ENCODE measurements at places on chromosomes 5 and 9.
A peak's percentile ranks its signal among the peaks of the same experiment; 100 is the strongest.

GRCh38 chr5:38697013-38697412 lies 140.6 kb upstream of the LIFR start:
- DNase-seq = no peak

GRCh38 chr5:131163276-131164119 lies 1.6 kb downstream of the HINT1 start:
- DNase-seq = no peak

DNA sequence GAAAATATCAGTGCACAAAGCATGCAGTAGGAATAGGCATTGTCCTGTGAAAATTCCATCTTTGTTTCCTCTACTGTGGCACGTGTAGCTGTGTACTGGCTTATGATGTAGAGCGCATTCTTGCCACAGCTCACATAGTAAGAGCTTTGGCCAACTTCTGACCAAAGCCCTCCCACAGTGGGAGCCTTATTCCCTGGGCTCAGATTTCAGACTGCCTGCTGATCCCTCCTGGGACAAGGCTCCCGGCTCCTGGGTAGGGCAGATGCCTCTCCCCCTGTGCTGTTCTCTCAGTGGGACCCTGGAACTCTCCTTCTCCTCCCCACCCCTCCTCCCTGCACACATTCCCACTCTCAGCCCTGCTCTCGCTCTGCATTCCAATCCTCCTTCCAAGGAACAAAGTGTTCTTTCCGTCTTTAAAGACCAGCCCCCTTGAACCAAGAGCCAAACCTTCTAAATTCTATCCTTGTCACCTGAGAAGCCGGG lies 17.5 kb downstream of the LCP2 start:
- DNase-seq = no peak

- no peak for DNase-seq
These were observed 254.9 kb upstream of the SMC2 start for GRCh38 chr9:103839197-103839596.

GRCh38 chr9:69307446-69308205 lies 17.4 kb upstream of the ENTREP1 start:
- no peak for DNase-seq

GRCh38 chr9:2047144-2047671 lies 32.1 kb downstream of the SMARCA2 start:
- DNase-seq = no peak

DNA sequence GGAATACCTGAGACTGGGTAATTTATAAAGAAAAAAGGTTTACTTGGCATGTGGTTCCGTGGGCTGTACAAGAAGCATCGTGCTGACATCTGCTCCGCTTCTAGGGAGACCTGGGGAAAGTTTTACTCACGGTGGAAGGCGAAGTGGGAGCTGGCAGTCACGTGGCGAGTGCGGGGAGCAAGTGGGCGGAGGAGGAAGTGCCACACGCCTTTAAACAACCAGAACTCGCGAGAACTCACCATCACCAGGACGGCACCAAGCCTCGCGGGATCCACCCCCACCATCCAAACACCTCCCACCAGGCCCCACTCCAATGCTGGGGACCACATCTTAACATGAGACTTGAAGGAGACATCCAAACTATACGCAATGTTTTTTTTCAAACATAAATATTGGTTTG lies 406.2 kb upstream of the IRX4 start:
- DNase-seq = no peak

- no peak for DNase-seq
These were observed 322.2 kb downstream of the GLIS3 start for GRCh38 chr9:3977614-3978112.

DNA sequence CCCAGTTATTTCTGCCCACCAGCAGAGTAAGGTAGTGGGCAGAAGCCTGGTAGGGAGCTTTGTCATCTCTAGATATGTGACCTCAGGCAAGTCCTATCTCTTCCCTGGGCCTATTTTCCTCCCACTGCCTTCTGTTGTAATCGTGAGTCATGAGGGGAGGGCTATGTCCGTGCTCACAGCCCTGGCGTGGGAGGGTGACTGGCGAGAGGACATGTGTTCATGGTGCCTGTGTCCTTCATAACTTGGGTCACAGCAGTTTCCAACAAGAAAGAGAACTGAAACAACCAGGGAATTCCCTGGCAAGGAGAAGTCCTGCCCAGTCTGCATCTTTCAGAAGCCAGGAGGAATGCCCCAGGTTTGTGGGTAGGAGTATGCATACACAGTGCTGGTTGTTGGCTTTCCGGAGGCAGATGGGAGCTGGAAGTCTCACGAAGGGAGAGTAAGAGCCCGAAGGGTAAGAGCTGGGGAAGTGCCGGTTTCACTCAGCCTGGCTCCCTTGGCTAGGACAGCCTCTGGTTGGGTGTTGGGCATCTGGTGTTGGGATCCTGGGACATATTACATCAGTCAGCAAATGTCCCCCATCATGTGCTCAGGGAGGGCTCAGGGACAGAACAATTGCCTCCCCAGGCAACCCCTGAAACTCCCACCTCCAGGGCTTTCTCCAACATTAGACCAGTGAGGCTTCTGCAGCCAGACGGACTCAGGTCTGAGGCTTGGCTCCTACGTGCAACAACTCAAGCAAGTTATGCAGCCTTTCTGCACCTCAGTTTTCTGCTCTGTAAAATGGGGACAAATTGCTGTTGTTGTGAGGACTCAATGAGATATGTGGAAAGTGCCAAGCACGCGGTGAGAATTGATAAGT lies 4.3 kb upstream of the TIFAB start:
- no peak for DNase-seq

DNA sequence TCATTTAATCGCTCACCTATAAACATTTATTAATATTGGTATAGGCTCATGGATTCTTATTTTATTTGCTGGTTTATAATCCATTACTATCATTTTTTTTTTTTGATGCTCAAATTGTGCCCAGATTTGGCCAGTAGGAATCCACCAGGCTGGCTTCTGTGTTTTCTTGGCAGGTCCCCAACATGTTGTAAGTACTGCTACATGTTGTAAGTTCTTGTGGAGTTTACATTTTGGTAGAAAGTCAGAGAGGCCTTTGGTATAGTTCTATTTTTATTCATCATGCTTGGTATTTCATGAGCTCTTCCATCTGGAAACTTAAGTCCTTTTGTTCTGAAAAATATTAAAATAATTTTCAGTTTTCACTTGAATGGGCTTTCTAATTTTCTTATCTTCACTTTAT lies 47.1 kb downstream of the MAT2B start:
- DNase-seq = no peak

DNA sequence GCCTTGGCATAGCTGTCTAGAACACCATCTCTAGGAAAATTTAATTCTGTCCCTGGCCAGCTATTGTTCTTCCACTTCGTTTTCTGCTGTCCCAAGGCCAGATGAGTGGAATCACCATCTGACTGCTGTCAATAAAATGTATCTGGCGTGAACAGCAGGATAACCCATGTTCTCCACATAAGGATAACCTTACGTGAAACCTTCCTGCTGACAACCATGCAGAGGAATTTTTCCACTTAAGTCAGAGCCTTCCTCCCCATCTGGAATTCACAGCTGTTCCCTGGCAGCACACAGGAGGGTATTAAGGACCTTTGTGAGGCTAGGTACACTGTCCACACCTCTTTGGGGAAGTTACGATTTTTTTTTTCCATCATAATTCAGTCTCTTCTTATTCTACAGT lies 28.6 kb downstream of the RNF44 start:
- DNase-seq = no peak

DNA sequence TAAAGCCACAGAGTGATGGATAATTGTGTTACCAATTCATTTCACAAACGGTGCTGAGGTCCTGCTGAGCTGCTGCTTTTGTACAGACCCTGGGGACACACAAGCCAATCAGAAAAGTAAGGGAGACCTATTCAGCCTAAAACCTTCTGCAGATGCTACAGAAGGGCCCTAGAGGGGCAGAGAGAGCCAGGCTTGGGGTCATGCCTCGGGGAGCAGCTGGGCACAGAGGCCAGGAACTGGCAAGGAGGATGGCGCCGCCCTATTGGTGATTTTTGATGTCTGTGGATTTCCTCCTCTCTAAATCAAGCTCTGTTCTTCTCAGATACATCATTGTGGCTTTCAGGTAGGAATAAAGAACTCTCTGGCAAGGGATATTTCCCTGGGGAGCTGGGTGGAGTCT lies 181.9 kb downstream of the ZNF462 start:
- no peak for DNase-seq

GRCh38 chr5:93588352-93589151 lies 5.5 kb downstream of the NR2F1 start:
- no peak for DNase-seq

- no peak for DNase-seq
These were observed 109.8 kb downstream of the NR6A1 start for GRCh38 chr9:124661271-124661670.

DNA sequence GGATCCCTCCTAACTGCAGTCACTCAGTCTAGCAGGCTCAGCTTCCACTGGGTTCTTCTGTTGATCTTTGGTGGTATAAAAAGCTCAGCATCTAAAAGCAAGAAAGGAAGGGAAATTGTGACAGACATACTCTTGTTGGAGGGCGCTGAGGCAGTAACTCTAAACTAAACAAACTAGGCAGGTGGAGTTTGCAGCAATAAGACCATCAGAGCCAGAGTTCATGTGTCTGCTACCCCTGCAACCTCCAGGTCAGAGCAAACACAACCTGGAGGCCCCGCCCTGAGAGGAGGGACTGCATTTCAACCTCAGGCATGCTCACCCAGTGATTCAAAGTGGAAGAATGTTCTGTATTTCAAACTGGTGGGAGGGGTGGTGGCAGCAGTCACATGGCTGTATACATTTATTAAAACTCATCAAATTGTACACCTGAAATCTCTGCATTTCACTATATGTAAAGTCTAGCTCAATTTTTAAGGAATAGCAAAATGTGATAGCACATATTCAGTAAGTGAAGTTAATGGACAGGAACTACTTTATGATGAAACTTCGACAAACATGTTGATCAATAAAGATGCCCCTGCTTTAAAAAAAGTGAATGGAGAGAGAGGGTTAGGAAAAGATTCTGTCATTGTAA lies 7.1 kb downstream of the ACTL7A start:
- no peak for DNase-seq

DNA sequence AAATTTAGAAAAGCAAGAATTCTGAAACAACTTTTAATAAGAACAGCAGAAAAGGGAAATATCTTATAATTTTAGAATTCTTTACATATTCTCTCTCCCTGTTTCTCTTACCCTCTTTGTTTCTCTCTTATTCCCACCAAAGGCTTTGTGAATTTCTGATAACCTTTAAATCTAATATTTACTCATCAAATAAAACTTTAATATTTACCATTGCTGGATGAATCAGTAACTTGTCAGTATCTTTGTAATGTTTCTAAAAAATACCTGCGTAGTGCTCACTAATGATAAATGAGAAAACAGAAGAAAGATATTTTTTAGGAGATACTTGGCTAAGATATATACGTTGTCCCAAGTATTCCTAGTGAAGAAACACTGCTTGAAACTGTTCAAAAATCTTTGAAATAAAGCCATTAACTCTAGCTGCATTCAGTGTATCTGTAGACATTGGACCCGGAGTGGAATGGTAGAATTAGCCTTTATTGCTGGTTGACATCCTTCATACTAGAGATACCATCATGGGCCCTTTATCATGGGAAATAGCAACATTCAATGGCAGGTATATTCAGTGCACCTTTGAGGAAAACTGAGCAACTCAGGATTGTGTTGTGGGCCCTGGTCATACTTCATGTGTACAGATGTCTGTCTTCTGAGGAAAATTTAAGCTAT lies 2160.4 kb downstream of the MAT2B start:
- no peak for DNase-seq

DNA sequence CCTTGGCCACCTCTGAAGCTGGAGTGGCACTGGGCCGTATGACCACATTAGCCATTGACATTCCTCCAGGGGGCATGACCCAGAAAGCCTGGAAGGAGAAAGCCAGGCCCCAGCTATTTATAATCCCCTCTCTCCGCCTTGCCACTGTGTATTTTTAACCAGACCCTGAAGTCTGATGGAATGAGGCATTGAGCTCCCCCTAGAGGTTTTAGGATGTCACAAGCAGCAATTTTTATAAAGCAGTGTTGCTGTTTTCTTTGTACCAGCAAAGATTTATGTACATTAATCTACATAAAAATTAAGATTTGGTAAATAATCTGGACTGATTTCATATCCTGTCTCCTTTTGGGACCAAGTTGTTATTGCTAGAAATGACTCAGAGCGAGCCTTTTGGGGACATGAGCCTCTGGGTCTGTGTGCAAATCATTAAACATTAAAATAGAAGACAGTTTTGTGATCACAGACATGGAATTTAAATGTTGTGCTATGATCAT lies 127.1 kb downstream of the TRIO start:
- no peak for DNase-seq

DNA sequence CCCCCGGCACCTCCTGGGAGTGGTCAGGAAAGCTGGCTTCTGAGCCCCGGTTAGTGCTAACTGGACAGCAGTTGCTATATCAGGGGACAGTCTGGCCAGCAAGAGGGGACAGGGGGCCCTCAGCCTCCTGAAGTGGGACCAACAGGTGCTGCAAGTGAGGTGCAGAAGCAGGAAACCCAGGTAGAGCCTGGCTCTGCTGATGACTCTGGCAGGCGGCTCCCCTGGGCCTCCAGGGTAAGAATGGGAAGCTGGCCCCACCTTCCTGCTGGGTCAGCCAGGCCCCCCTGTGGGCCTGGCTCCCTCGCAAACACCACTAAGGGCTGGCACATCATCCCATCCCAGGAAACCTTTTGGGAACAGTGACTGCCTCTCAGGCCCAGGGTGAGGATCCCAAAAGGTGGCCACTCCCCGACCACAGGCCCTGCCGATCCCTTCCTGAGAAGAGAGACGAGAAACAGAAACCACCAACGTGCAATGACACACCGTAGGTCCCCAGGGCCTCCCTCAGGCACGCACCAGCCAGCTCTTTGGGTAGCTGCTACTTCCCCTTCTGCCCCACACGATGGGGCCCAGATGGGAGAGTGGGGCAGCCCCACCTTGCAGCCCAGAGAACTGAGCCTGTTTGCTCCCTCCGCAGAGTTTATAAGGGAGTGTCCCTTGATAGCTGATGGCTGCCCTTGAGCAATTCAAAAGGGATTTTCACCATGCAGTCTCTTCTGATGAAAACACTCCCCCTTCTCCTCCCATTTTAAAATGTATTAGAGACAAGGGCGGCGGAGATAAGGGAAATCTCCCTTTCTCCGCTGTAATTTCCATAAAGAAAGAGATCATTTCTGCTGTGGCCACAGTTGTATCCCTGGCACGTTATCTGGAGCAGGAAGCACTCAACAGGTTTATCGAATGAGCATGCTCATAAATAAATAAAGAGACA lies 76.8 kb downstream of the STK10 start:
- peak; percentile 71 for DNase-seq

GRCh38 chr9:34566972-34567371 lies 22.6 kb downstream of the CNTFR start:
- DNase-seq = no peak
